Sciatic nerve (tissue), 2 donors: ENCODE measurements at places on chromosomes 6 and 20.

DNA sequence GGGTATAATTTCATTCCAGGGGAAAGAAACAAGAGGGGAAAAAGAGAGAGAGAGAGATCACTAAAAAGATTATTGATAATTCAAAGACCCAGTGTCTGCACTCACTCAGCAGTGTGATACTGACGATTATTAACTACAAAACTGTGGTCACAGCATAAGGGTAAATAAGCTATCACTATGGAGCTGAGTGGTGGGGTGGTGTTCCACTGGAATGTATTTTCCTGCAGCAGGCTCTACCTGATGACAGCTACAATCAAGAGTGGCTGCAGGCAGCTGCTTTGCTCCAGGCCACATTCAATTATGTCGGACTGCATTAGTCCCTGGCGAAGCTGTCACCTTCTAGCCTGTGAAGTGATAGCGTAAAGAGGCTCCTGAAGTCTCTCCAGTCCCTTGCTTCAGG lies 122.2 kb upstream of the TFAP2D start:
- no peak for DNase-seq

GRCh38 chr20:62353289-62354030 lies 13.7 kb downstream of the LAMA5 start:
- no peak for DNase-seq

DNA sequence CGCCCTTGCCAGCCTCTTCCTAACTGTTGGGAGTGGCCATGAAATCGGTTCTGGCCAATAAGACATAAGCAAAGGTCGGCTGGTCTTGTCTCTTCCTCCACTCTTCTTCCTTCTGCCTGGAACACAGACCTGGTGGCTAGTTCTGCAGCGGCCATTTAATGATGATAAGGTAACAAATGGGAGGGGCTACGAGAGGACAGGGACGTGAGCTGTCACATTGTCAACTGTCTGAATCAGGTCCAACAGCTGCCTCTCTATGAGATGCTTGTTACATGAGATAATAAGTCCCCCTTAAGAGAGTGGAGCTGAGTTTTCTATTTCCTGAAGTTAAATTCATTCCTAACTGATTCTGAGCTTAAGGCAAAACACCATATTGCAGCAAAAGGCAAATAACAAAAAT lies 12.5 kb upstream of the TMEM242 start:
- DNase-seq, result no peak

GRCh38 chr6:164911151-164911550 lies 398.3 kb downstream of the C6orf118 start:
- no peak for DNase-seq

DNA sequence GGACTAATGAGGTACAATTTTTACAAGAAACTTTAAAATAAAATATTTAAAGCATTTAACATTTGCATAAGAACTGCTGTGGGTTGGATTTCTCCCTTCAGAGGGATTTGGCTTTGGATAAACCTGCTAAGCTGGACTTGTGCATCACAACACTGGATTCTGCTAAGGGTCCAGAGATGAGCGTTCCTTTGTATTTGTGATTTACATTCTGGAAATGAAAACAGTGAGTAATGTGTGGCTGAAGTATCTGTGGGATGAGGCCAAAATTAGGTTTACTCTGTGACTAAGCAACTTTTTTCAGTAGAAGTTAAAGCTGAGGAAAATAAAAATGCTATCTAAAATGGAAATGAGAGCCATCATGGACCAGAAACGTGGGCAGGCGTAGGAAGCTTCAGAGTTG lies 494.3 kb downstream of the EPM2A start:
- DNase-seq, result no peak

DNA sequence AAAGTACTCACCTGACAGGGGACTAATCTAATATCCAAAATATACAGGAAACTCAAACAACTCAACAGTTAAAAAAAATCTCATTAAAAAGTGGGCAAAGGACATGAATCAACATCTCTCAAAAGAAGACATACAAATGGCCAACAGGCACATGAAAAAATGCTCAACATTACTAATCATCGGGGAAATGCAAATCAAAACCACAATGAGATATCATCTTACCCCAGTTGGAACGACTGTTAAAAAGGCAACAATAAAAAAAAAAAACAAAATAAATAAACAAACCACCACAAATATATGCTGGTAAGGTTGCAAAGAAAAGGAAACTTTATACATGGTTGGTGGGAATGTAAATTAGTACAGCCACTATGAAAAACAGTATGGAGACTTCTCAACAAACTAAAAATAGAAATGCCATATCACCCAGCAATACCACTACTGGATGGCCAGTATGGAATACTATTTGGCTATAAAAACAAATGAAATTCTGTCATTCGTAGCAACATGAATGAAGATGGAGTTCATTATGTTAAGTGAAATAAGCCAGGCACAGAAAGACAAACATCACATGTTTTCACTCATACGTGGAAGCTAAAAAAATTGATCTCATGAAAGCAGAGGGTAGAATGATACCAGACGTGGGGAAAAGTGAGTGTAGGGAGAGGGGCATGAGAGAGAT lies 6.6 kb downstream of the SIRPB2 start:
- no peak for DNase-seq

GRCh38 chr6:39979461-39980328 lies 45.4 kb upstream of the MOCS1 start:
- DNase-seq, result no peak

GRCh38 chr6:135992739-135993138 lies 141.2 kb downstream of the PDE7B start:
- no peak for DNase-seq

GRCh38 chr6:136764517-136764993 lies 27.7 kb downstream of the MAP3K5 start:
- DNase-seq, result no peak

GRCh38 chr6:105592329-105592728 lies 189.4 kb upstream of the PREP start:
- DNase-seq, result no peak

DNA sequence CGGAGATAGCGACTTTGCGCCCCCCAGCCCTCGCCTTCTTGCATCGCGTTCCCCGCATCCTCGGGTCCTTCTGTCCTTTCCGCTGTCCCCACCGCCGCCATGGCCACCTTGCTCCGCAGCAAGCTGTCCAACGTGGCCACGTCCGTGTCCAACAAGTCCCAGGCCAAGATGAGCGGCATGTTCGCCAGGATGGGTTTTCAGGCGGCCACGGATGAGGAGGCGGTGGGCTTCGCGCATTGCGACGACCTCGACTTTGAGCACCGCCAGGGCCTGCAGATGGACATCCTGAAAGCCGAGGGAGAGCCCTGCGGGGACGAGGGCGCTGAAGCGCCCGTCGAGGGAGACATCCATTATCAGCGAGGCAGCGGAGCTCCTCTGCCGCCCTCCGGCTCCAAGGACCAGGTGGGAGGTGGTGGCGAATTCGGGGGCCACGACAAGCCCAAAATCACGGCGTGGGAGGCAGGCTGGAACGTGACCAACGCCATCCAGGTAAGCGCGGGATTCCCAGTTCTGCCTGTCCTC lies 401 bp downstream of the SLC32A1 start:
- DNase-seq, result no peak

GRCh38 chr6:85026021-85026420 lies 261.6 kb upstream of the TBX18 start:
- DNase-seq, result no peak

- DNase-seq, result no peak
These were observed 3.9 kb upstream of the OTOR start for GRCh38 chr20:16744178-16744807.

GRCh38 chr6:106147476-106147875 lies 61.3 kb downstream of the PRDM1 start:
- no peak for DNase-seq

DNA sequence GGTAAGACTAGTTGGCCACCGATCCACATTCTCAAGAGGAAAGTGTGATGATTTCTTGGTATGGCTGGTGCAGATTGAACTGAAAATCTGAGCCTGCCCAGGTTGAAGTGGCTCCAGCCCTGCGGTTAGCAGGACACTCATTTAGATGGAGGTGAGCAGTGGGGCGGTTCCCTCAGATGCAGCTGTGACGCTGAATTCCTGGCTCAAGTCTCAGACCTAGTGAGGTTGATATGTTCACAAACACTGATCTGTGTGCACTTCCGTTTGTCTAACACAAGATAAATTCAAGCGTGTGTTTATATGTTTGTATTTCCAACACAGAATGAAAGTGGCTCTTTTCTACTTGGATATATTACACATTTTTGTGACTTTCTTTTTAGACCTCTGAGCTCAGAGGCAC lies 83.4 kb upstream of the FRMD1 start:
- no peak for DNase-seq

GRCh38 chr6:109139109-109139508 lies 43.8 kb downstream of the CEP57L1 start:
- no peak for DNase-seq

DNA sequence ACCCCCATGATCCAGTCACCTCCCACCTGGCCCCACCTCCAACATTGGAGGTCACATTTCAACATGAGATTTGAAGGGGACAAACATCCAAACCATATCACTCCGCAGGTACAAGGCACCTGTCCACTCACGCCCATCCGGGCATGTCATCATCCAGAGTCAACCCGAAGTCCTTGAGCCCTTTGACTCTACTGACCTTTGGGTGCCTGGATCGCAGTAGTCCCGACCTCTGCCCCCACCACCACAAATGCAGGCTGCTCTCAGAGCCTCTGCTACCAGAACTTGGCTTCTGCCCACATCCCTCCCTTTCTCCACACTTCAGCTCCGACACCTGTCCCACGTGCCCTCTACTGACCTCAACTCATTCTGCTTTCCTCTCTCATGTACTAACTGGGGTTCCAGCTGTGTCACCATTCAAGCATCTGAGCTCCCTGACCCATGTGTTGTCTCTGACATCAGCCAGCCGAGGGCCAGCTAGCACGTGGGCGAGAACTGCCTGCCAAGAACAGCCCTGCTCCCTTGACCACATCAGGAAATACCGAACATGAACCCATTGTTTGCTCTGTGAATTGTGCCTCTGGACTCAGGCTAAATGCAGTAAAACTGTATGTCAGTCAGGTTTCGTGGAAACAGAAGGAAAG lies 498.3 kb upstream of the SULF2 start:
- DNase-seq, result peak; percentile 71

GRCh38 chr6:129032602-129033001 lies 149.7 kb downstream of the LAMA2 start:
- no peak for DNase-seq

DNA sequence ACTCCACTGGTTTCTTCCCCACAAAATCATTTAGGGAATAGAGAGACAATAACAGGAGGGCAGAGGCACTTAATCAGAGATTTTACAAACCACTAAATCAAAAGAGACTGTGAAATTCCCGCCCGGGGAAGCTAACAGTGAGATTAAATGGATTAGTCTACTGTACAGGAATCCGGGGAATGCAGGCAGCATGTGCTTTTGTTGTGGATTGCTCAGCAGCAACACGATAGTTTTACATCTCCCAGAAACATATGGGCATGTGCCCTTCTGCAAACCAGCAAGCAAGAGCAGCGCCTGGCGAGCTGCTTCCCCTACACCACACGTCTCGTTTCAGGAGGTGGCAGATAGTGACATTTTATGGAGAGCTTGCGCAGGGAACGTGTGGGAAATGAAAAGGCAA lies 382.3 kb downstream of the CD83 start:
- no peak for DNase-seq

DNA sequence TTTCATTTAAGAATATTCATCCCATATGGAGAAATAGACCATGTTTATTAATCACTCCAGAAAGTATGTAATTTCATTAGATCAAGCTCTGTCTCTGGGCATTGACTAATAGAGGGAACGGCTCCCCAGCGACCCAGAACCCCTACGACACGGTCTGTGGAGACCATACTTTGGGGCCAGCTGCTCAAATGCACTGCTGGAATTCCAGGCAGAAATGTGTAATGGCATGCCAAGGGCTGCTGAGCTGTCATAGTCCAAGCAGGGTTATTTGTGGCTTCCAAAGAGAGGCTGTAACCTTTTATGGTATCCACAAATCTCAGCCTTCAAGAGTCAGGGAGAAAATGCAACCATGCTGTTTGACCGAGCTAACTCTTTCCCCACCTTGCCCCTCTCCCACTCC lies 755.8 kb downstream of the DHX35 start:
- DNase-seq, result no peak

- DNase-seq, result no peak
These were observed 118.7 kb upstream of the SLC22A16 start for GRCh38 chr6:110595112-110595511.

DNA sequence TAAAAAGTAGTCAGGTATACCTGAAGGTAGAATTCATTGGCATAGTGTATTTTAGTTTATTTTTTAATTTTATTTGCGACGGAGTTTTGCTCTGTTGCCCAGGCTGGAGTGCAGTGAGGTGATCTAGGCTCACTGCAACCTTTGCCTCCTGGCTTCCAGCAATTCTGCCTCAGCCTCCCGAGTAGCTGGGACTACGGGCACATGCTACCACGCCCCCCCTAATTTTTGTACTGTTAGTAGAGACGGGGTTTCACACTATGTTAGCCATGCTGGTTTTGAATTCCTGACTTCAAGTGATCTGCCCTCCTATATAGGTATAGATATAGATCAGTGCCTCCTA lies 102.8 kb upstream of the PRSS16 start:
- no peak for DNase-seq

DNA sequence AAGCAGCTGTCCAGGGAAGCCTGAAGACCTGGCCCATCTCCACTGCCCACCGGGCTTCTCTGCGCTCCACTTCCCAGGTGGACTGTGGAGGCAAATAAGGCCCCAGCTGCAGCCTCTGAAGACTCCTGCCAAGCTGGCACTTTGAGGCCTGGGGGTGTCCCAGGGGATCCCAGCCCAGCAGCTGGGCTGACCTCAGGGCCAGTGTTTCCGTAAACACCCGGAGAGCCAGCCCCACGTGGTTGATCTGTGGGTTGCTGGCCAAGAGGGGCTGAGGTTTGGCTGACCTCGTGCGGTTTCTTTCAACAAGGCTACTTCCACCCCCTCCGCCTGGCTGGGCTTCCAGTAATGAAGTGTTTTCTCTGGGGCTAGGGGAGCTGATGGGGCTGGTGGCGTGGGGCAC lies 12.4 kb upstream of the CCN5 start:
- DNase-seq, result peak; percentile 95

DNA sequence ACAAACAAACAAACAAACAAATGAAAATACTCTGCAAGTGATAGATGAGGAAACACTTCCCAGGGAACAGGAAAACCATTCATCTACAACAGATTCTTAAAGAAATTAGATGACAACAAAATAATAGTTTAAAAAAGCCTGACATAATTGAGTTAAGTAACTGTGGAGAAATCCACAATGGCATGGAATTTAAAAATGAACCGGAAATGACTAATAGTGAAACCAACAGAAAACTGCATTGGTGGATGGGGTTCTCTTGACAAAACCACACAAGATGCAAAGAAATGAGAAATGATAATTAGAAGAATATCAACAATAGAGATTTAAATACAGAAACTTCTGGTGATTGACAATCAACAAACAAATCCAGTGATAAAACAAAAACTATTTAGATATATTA lies 785.6 kb downstream of the QKI start:
- DNase-seq, result no peak

DNA sequence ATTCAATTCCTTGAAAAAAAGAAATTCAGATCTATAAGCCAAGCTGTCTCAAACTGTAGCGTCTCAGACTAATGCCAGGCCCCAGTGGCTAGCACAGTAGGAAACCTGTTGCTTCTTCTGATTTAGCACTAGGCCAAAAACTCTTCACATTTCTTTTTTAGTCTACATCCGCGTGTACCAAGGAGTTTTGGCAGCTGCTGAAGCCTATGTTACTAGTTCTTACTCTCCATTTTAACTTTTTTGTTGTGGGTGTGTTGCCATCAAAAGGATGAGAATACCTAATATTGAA lies 65.0 kb upstream of the BTN3A2 start:
- no peak for DNase-seq
